ENCODE measurements at places on chromosomes 1 and 21.

DNA sequence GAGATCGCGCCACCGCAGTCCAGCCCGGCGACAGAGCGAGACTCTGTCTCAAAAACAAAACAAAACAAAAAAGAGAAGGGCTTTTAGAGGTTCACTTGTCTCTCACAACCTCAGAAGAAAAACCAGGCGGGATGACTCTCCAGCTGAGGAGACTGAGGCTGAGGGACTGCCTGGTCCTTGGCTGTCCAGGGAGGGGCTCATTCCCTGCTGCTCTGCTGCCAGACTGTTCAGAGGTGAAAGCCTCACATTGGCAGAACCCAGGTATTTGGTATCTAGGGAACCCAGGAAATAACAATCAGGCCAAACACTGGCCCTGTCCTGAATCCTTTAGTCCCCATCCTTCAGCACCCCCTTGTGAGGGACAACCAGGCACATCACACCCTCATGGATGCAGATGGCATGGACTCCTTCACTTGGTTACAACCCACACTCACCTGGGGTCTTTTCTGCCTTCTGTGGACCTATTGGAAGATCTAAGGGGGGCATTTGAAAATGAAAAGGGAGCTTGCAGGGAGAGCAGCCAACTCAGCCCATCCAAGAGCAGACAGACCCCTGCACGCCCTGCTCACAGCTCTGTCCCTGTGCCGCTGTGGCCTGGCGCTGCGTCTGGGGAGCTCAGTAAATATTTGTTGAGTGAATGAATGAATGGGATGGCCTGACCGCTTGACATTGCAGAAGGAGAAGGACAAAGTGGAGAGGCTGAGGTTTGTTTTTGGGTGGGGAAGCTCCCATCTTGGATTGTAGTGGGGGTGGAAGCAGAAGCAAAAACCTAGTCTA, 33.4 kb downstream of the CD247 start:
- DNase-seq = no peak

DNA sequence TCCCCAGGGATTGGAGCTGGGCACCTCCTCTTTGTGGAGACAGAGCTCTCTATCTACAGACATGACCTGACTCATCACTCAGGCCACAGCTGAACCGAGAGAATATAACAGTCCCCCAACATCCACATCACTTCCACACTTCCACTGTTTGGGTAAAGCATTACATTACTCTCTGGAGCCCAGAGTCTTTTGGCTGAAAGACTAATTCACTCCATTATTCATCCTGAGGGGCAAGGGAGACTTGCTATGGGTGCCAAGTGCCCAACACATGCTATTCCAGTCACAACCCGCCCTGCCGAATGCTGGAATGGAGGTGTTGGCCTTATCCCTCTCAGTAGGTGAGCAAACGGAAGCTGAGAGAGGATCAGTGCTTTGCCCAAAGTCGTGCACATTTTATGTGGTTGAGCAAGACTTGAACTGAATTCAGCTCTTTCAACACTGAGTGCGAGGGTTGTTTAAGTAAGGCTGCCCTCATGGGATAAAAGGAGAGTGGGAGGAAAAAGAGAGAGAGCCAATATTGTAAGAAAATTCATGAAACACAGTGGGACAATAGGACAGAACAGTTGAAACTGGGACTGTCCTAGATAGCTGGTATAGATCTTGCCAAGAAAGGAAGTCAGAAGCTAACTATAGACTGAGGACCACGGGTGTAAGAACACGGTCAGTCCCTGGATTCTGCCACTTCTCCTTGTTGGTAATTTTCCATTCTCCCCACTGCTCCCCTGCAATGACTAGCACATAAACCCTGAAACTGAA, 13.5 kb upstream of the CHI3L1 start:
- DNase-seq = no peak

GRCh38 chr1:167899253-167899681, 14.7 kb downstream of the ADCY10 start:
- DNase-seq = no peak

GRCh38 chr1:91199988-91200387, 178.2 kb upstream of the ZNF644 start:
- no peak for DNase-seq

GRCh38 chr1:94084547-94084946, 36.4 kb downstream of the ABCA4 start:
- no peak for DNase-seq

- DNase-seq = no peak
Observed at GRCh38 chr1:76480827-76481226, 386.5 kb upstream of the ST6GALNAC5 start.

GRCh38 chr1:159054427-159054826, 22.1 kb downstream of the AIM2 start:
- DNase-seq = no peak

DNA sequence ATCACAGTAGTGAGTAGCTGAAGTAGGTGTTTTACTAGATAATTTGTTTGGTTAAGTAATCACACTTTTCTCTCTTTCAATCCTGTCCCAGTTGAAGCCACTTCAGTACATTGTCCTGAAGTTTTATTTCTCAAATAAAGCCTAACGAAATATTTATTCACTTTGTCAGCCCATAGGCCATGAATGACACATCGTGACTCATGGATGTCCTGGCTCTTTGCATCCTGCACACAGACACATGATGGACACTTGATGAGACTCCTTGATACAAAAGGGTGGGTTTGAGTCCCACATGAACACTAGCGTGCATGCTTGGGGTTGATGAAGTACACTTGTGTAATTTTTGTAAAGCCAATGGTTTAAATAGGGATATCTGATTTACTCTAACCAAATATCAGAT, 22.7 kb upstream of the LAMC2 start:
- no peak for DNase-seq

- DNase-seq = no peak
Observed at GRCh38 chr1:44539991-44540730, 134.1 kb downstream of the TMEM53 start.

- DNase-seq = no peak
Observed at GRCh38 chr1:109768335-109768650, 4.6 kb upstream of the EPS8L3 start.
